ENCODE measurements at places on chromosomes 12 and 14. TPM values are rescaled to one million over a fixed set of nuclear protein-coding genes. Genes with fewer than 3 reads are reported as not detected.

Gene CBLN3
- total RNA-seq: 5.3 TPM

Gene HOXC12
- not detected for total RNA-seq

Gene PRIMA1
- total RNA-seq: not detected

Gene EML1
- 7.8 TPM for total RNA-seq

Gene FSCB
- total RNA-seq: not detected

Gene NPAS3
- 5.6 TPM for total RNA-seq

Gene PLXNC1
- total RNA-seq: 1.7 TPM

Gene CSRNP2
- 17.9 TPM for total RNA-seq

Gene NGB
- total RNA-seq: not detected

Gene VRTN
- not detected for total RNA-seq

Gene ACVRL1
- 39.7 TPM for total RNA-seq

Gene RASAL1
- not detected for total RNA-seq

Gene RARG
- total RNA-seq: 27.5 TPM

Gene SRRM4
- total RNA-seq: not detected

Gene MVK
- 5.1 TPM for total RNA-seq

Gene KLHL33
- total RNA-seq: not detected

Measured in epithelial cell of alveolus of lung (primary cell).